ENCODE measurements at places on chromosomes 12 and 14.

- DNase-seq: no peak
These were observed 279.1 kb downstream of the AEBP2 start for GRCh38 chr12:19718401-19718800.

- DNase-seq: no peak
These were observed 5.3 kb downstream of the MYH7 start for GRCh38 chr14:23430016-23430722.

- DNase-seq: no peak
These were observed 29.3 kb upstream of the PNMA1 start for GRCh38 chr14:73743431-73743931.

DNA sequence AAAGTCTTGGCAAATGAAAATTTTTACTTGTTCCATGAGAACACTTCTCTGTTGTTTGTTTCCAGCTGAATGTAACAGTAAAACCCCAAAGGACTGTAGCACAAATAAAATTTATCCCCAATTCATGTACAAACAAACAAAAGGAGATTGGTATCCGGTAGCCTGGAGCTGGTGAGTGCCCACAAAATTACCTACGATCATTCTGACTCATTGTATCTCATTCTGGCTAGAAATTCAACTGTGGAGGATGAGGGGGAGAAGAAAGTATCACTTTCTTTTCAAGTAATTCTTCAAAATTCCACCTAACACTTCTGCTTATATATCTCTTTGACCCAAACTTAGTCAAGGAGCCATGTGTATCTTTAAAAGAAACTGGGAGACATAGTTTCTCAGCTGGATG is 268.5 kb downstream of the ALG10B start:
- no peak for DNase-seq

DNA sequence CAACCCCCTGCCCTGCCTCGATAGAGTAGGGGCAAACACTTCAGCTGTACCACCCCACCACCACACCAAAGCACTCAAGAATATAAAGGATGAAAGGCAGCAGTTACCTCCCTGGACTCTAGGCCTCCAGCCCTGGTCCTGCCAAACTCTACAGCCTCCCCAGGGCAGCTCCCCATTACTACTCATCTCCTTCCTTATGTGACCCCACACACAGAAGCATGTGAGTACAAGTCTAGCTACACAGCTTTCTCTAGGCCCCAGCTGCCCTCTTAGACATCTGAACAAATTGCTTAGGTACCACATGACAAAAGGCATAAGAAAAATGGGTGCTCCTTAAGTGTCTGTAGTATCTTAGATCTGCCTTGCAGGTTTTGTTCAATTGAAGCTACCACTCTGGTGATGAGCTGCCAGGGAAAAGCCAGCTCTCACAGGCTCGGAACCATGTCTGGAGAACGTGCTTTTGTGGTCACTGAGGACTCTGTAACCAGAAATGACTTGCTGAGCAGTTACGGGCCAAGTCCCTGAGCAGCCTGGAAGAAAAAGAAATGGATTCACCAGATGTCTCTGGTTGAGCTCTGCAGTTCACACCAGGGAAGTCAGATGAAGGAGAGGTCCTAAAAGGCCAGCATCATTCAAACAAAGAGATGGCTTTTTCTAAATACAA is 32.8 kb downstream of the FMNL3 start:
- no peak for DNase-seq

- no peak for DNase-seq
These were observed 201.9 kb upstream of the DIO3 start for GRCh38 chr14:101359221-101360053.

DNA sequence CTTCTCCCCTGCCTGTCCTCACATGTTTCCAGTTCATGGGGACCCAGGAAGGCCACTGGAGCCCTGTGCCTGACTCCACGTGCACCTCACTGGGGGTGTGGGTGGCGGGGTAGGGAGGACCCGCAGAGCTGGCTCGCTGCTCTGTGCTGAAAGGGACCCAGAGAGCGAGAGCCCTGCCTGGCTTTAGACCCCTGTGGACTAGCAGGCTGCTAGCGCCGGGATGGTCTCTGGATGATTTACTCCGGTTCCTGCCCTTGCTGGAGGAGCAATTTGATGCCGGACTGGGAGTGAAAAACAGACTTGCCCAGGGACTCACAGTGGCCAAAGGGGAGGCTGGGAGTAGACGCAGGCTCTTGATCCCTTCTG is 49.0 kb downstream of the NTF3 start:
- DNase-seq: no peak

DNA sequence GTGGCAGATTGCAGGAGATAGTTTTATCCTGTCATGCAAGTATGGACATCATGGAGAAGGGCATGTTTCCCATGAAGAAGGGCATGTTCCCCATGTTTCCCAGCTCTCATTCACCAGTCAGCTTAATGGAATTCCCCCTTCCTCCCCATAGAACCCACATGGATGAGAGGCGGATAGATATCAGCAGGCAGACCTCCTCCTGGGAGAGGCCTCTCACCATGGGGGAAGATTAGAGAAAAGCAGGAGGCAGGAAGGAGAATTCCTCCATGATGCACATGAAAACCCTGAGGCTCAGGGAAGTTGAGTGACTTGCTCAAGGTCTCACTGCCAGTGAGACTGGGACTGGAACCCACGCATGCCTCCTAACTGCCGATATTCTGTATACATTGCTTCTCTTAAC is 92.9 kb upstream of the FOXN3 start:
- DNase-seq: no peak

DNA sequence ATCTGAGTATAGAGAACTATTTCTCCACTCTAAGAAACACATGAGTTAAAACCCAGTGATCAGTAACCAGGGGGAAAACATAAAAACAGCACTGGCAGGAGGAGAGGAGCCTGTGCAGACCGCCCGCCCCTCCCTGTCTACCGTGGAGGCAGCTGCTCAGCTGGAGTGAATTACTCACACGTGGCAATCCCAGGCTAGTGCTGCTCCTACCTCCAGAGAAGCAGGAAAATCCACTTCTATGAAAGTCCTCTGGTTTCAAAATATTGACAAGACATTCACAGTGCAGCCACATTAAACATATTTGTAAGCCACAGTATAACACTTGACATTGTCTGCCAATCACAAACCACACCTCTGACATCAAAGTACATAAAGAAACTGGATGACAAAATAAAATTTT is 16.7 kb downstream of the TMEM132D start:
- no peak for DNase-seq

DNA sequence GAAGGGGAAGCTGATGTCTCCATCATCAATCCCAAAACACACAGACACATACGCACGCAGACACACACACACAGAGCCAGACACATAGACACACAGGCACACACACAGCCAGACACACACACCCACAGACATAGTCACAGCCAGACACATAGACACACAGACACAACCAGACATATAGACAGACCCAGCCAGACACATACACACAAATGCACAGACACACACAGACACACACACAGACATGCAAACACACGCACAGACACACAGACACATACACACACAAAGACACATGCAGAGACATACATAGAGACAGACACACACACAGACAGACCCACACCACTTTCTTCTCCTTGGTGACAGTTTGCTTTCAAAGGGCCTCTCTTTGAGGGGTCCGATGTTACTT is 6.3 kb downstream of the CCDC197 start:
- no peak for DNase-seq

- DNase-seq: no peak
These were observed 85.5 kb downstream of the SSPN start for GRCh38 chr12:26280869-26281268.

GRCh38 chr12:69726922-69727321 is 11.7 kb upstream of the RAB3IP start:
- no peak for DNase-seq

- DNase-seq: no peak
These were observed 762.3 kb downstream of the GALC start for GRCh38 chr14:87230726-87231125.

DNA sequence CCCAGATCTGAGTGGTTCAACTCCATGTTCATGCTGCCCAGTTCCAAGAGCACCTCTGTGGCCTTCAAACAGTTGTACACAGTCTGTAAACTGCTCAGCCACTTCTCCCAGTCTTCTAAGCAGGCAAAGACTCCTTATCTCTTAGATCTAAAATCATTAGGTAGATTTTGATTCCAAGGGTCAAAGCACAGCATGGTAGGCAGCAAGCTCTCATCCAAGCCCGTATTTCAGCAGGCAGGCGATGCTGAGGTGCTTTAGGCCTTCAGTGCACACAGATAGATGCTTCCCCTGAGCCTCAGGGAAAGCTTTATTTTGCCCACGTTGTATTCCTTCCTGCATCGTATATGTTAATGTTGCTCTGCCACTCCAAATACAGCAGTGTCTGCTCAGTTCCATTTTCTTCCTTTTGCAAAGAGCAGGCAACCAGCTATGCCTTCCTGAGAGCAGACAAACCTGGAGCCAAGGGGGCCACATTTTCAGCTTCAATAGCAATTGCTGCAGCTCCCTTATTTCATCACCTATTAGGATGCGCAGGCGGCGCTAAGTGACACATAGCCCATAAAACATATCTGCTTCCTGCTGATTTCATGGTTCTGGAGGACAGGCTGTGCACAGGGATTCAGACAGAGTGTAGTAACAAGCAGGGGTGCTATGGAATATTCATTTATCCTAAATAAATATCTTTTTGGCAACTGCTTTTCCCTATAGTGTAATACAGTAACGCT is 67.5 kb downstream of the ETV6 start:
- no peak for DNase-seq

- no peak for DNase-seq
These were observed 115.5 kb downstream of the PAPOLA start for GRCh38 chr14:96617635-96618034.

Measured in activated CD4-positive, alpha-beta T cell treated with anti-CD3 and anti-CD28 coated beads for 24 hours (primary cell).